NCI-H526 (cell line): ENCODE measurements at places on chromosomes 3 and 15.

DNA sequence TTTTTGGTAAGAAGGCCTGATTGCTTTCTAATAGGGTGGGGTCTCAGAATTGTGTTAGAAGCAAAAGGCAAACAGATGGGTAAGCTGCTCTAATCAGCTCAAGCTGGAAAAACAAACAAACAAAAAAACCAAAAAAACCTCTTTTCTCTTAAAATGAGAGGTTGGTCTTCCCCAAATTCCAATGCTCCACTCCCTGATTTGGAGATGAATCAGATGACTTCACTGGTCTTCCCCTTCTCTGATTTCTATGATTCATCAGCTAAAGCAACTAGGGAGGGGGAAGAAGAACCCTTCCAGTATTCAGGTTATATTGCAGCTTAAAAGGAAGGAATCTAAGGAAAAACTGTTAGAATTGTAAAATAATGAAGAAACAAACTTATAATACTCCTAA lies 9.6 kb upstream of the ANXA2 start:
- DNase-seq = no peak

- DNase-seq = no peak
These were observed 258.4 kb upstream of the AGTR1 start for GRCh38 chr3:148439254-148439822.

GRCh38 chr15:39946862-39947261 lies 12.9 kb downstream of the EIF2AK4 start:
- no peak for DNase-seq

DNA sequence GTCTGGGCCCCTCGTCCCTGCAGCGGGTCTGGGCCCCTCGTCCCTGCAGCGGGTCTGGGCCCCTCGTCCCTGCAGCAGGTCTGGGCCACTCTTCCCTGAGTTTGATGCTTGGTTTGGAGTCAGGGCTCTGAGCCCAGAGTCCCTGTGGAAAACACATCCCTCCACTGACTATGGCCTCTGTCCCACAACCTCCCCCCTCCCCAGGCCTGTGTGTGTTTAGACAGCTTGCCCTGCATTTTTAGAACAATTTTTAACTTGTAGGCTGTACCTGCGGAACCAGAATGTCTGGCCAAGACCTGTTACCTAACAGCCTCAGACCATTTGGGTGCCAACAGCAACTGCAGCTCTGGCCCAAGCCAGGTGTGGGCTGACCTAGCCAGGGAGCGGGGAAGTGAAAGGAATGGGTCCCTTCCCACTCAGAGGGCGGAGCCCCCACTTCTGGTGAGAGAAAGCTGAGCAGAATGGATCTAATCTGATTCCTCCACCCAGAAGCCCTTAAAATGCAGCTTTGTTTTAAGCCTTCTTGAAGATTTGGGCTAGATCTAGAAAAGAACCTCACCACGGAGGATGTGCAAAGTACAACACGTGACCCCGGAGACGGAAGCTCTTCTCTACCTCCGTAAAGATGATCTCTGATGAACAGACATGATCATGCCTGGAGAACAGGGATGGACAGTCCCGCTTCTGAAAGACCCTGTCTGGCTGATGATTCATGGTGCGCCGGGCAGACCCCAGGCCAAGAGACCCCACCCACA lies 60.5 kb upstream of the TFRC start:
- DNase-seq = no peak

DNA sequence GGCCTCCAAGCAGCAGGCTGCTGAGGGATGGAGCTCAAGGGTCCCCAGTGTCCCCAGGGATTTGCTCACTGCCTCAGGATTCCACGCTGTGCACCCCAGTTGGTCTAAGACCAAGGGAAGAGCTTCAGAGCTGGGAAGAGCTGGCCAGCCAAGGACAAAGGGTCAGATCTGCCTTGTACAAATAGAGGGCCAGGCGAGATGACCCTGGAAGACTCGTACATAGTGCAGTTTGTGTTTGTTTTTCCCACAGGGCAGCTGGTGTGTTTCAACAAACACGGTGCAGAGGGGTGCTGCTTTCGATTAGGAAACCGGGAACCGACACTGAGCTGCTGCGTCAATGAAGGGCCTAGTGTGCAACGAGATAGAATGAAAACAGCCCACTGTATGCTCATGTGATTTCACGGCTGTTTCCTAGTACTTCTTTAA lies 56.1 kb upstream of the TRPM1 start:
- DNase-seq = no peak

DNA sequence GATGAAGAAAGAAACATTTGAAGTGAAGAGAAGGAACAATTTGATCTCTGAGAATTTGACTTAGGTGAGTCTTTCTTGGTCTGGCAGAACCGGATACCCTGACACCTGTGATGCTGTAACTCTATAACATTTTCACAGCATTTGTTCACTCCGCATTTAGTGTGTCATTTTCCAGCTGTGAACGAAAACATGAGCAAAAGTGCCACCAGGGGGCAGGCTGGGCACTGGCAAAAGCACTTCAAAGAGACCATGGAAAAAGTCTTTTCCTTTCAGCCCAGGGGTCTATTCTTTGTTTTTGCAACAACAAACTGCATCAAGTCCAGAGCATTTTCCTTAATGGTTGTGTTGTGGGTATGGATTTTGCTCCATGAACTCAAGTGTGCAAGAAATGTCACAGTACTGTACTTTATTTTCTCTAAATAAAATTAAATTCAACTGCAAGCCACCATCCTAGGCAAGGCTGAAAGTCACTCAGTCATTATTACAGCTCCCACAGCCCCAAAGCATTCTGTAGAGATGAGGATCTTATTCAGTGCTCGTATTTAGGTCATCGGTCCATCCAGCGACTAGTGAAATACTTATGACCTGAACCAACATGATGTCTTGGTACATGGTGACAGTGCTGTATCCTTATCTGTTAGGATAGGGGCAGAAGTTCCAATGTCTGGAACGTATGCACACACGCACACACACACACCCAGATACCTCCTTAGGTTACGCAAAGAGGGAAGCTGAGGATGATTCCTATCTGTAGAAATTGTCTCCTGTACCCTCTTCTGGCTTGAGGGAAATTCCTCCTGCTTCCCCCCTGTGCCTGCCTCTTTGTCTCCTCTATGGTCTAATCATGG lies 125.5 kb downstream of the GADL1 start:
- DNase-seq = peak; percentile 75

DNA sequence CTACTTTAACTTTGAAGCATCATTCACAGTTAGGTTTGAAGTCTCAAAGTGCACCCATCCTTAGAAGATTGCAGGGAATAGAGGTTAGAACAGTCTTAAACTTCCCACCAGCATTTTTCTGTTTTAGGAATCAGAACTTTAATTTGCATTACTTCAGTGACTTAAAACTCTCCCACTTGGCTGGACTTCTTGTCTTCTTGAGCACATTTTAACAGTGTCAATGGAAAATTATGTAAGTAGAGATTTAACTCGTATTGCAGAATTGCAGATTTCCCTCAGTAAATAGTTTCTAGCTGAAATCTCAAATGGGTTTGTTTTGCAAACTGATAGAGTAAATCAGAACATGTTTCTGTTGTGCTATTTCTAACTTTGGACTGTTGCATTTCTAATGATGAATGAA lies 369.6 kb downstream of the OTOL1 start:
- no peak for DNase-seq

DNA sequence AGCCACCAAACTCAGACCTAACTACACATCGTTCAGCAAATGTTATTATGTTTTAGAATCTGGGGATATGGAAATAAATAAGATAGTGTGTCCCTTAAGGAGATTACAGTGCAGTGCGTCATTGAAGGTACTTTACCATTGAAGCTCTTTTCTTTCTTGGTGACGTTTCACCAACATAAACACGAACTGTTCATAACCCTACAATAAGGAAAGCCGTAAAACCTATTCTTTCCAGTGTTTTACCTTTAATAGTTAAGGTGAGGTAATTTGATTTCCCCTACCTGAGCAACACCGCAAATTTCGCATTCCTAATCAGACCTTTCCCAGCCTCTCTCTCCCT lies 826 bp downstream of the CCDC66 start:
- no peak for DNase-seq

DNA sequence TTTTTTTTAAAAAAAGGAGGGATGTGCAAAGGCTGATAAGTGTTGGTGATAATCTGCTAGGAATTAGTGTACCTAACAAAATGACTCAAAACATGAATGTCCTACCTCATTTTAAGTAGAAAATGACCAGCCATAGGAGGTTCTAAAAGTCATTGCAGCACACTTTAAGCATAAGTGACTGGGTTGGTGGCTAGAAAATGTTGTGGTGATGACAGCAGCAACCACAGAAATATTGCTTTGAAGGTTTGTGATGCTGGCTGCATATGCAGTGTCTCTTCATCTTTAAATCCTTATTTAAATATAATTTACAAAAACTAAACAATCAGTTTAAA lies 55.2 kb downstream of the CMSS1 start:
- no peak for DNase-seq

DNA sequence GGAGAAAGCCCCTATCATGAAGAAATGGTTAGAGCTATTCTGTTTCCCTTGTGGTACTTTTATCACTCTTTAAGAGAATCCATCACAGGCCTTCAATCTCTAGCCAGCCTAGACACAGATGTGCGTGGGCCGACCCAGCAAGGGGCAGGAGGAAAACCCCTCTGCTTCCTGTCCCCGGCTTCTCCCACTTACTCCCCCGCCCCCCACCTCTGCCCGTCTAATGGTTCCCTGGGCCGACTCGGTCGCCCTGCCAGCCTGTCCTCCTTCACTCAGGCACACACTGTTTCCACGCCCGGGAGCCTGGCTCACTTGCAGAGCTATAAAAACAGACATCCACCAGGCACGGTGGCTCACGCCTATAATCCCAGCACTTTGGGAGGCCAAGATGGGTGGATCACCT lies 58.3 kb upstream of the TFRC start:
- DNase-seq = no peak
